ENCODE measurements at places on chromosomes 12 and 14.

- DNase-seq = peak; percentile 73
Observed at GRCh38 chr14:92607702-92608429, 94.3 kb downstream of the RIN3 start.

DNA sequence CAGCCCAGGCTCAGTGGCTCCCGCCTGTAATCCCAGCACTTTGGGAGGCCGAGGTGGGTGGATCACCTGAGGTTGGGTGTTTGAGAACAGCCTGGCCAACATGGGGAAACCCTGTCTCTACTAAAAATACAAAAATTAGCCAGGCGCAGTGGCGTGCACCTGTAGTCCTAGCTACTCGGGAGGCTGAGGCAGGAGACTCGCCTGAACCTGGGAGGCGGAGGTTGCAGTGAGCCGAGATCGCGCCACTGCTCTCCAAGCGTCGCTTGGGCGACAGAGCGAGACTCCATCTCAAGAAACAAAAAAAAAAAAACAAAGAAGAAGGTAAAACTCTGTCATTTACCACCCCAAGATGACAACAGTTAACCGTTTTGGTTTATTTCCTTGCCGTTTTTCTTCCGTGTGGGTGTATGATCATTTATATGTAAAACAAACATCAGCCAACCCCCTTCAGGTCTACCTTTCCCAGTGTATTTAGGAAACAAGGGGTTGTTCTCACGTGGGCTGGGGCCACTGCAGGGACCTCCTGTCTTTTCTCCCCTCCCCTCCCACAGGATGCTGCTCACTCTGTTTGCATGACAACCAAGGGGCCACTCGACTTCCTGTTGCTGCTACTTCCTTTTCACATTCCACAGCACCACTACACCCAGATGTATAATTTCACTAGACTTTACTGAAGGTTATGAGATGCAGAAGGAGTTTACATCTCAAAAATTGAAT is 13.6 kb downstream of the TTC9 start:
- DNase-seq = no peak

GRCh38 chr12:108332791-108333382 is 6.2 kb downstream of the CMKLR1 start:
- no peak for DNase-seq

- peak; percentile 48 for DNase-seq
Observed at GRCh38 chr12:13023811-13024530, 20.2 kb upstream of the FAM234B start.

- DNase-seq = peak; percentile 88
Observed at GRCh38 chr12:92439420-92439805, 263.4 kb upstream of the PLEKHG7 start.

- no peak for DNase-seq
Observed at GRCh38 chr12:51862947-51863346, 14.4 kb upstream of the FIGNL2 start.

- DNase-seq = no peak
Observed at GRCh38 chr12:72081777-72082176, 143.1 kb downstream of the TPH2 start.

DNA sequence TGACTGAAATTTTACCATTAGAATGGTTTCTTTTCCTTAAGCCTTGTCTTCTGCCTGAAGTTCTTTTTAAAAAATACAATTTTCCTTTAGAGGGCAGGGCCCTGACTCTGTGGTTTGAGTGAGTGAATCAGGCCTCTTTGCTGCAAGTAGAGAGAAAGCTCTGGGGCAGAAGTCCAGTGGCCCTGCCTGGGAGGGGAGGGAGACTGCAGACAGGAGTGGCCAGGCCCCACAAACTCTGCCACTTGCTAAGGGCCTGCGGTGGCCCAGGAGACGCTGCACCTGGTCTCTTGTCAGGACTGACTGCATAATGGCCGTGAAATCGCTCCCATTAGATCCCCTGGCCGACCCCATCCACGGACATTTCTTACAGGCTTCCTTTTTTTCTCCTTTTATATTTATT is 25.5 kb downstream of the TSPAN11 start:
- no peak for DNase-seq

GRCh38 chr14:68982581-68982980 is 3.5 kb upstream of the ACTN1 start:
- DNase-seq = no peak

DNA sequence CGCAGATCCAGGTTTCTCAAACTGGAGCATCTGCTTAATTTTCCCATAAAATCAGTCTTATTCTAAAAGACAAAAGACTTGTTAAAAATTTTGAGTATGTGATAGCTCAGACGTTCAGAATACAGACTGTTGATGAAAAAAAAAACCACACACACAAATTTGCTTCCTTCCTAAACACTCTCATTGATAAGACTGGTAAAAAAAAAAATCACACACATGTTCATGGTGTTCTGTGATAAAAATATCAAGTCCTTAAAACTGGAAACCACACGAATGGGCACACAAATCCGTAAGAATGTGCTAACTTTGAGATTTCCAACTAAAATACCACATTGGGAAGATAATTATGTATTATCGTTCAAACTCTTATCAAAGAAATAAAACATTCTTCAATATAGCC is 6.7 kb upstream of the ARID4A start:
- no peak for DNase-seq

GRCh38 chr12:42325326-42325652 is 605 bp downstream of the ZCRB1 start:
- no peak for DNase-seq

GRCh38 chr12:52221912-52222457 is 11.1 kb upstream of the KRT7 start:
- DNase-seq = peak; percentile 69

DNA sequence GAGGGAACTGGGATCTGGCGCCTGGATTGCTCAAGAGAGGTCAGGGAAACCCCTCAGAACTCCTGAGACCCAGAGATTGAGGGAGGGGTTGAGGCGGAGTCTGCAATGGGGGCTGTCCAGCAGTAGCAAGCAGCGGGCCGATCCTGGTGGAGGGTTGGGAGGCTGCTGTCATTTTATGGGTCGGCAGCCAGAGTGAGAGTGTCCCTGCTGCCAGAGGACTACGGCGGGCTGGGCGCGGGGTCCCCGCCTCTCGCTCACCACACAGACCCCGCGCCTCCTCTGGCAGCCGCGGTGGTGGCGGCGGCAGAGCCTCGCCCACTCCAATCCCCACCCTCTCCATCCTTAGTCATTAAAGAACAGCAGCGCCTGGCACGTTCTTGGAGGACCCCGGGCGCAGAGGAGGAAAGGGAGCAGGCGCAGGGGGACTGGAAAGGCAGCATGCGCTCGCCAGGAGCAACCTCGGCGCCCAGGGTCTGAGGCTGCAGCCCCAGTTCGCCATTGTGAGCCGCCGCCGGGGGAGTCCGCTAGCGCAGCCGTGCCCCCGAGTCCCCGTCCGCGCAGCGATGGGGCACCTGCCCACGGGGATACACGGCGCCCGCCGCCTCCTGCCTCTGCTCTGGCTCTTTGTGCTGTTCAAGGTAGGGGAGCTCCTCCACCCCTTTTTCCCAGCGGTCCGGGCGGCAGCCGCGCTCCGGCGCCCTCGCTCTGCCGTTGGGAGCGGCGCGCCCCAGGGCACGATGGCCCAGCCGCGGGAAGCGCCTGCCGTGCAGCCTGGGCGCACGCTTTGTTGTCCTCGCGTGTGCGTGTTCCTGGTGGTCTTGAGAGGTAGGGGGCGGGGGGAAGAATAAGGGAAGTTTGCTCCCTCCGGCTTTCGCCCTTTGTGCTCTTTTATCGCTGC is at the start of gene PTPRO:
Gene PTPRO (plus strand): TSS at position 345 of the 898 bp plus-strand sequence.
- peak; percentile 27 for DNase-seq

- DNase-seq = no peak
Observed at GRCh38 chr14:88852632-88853031, 28.2 kb downstream of the TTC8 start.

DNA sequence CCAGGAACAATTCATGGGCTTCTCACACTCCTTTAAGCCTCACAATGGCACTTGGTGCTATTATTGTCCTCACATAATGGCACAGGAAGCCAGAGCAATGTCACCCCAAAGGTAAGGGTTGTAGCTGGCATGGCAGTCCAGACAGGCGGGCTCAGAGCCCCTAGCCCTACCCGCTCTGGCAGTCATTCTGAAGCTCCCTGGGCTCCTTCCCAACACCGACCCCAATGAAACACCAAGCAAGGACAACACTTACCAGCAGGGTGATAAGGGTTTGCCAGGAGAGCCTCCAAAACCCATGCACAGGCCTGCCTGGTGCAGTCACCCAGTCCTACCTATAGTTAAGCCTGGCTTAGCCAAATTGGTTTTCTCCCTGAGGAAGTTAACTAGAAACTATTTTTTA is 30.8 kb downstream of the MAX start:
- no peak for DNase-seq

- no peak for DNase-seq
Observed at GRCh38 chr14:93962701-93963601, 13.4 kb downstream of the ASB2 start.

DNA sequence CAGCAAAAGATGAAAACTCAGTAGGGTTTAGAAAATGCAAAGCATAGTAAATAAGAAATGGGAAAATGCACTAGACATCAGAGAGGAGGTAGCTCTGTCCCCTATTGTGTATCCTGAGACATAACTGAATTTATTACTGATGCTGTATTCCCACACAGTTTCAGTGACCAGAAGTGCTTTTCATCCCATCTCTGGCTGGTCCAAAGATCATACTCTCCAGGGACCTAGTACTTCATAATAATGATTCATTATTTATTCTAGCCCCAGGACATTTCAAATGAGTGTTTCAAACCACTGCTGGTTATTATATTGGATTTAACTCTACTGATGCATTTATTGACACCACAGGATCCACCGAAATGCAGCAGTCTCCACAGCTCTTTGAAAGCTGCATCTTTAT is 163.3 kb downstream of the PAWR start:
- no peak for DNase-seq

DNA sequence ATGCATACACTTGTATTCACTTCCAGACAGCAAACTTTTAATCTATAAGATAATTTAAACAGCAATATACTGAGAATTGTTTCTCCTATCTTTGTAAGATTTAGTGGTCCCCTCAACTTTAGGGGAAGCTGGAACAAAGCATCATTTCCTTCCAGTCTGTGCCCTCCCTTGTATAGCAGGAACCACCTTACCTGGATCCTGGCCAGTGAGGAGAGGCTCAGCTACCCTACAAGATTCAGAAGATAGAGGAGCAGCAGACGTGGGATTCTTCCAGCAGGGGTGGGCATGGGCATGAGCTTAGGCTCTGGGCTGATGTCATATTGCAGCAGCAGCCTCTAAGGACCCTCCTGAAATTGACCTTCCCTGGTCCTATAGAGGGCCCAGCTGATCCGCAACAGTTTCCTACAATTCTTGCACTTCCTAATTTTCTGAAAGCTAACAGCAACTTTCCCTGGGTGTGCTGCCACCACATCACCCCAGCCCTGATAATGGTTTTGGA is 21.3 kb downstream of the MOK start:
- DNase-seq = no peak

DNA sequence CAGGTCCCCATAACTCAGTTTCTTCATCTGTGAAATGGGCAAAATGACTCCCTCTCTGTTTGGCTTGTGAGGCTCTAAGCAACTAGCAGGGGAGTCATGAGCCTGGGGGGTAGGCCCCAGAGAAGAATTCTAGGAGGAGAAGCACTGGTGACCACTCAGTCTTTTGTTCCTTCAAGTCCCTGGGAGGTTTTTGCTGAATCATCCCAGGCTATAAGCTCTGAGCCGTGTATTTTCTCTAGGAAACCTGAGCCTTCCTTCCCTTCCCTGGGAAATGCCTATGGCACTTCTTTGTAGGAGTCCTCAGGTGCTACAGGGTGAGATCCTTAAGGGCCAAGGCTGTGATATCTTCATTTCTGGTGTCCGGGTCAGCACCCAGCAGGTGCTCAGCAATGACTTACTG is 4.5 kb downstream of the RPH3A start:
- DNase-seq = no peak

DNA sequence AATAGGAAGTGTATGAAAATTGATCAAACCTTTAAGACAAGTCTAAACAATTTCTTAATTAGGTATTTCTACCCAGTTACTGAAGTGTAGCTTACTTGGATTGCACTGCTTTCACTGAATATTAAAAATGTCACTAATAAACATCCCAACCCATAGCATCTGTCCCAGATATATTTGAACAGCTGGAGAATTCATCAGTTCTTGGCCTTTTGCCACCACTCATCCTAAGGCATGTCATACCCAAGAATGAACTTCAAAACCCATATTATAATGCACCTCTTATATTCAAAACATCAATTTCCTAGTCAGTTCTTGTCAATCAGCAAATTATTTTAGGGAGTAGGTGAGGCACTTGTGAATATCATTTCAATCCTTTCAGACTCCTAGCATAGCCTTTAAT is 392.3 kb downstream of the PAWR start:
- DNase-seq = no peak

DNA sequence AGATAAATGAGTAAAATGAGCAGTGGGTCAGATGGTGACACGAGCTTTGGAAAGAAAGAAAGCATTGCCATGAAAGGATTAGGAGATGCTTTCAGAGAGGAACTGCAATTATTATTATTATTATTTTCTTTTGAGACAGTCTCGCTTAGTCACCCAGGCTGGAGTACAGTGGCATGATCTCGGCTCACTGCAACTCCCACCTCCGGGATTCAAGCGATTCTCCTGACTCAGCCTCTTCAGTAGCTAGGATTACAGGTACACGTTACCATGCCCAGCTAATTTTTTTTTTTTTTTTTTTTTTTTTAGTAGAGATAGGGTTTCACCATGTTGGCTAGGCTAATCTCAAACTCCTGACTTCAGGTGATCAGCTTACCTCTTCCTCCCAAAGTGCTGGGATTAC is 77.4 kb downstream of the ST8SIA1 start:
- peak; percentile 82 for DNase-seq

DNA sequence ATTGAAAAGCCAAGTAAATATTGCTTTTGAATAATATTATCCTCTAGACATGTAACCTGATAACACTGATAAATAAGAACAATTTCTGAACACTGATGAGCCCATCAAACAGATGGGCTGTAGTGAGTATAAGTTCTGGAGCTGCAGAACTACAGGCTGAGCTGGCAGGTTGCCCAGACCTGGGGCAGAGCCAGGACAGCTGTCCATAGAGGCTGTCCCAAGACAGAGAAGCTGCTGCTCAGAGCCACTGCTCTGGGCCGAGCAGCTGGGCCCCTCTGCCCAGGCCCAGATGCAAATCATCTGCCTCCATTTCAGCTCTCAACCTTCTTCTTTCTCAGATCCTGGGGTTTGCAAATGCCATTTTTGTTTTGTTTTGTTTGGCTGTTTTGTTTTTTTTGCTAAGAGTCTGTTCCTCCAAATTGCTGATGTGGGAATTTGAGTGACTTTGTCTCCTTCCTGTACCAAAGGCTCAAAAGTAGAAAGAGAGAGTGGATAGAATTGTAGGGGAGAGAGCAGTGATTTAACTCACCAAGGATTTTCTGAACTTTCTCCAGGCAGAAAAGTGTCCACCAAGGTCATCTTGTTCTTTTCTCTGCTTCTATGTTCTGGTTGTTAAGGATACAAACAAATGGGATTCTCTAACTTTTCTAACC is 4.0 kb upstream of the TESPA1 start:
- DNase-seq = peak; percentile 17

DNA sequence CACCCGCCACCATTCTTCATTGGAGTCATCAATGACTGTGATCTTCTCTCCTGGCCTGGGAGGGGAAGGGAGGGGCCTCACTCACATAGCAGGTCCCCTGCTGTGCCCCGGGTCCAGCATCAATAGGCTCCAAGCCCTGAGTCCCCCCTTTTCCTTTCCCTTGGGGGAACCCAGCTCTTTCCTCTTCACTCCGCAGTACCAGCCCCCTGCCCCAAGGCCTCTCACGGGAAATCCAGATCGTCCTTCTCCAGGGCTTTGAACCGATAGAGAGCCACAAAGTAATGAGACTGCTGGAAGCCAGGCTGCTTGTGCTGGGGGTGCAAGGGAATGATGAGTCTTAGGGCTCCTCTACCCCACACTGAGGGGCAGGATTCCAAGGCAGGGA is 6.7 kb downstream of the STAC3 start:
- no peak for DNase-seq
